ENCODE measurements at places on chromosomes 16 and 17. TPM values are rescaled to one million over a fixed set of nuclear protein-coding genes. Genes with fewer than 3 reads are reported as not detected.

GRCh38 chr16:17476414-17477259, 5.9 kb upstream of the XYLT1 start:
- DNase-seq: peak; percentile 18

DNA sequence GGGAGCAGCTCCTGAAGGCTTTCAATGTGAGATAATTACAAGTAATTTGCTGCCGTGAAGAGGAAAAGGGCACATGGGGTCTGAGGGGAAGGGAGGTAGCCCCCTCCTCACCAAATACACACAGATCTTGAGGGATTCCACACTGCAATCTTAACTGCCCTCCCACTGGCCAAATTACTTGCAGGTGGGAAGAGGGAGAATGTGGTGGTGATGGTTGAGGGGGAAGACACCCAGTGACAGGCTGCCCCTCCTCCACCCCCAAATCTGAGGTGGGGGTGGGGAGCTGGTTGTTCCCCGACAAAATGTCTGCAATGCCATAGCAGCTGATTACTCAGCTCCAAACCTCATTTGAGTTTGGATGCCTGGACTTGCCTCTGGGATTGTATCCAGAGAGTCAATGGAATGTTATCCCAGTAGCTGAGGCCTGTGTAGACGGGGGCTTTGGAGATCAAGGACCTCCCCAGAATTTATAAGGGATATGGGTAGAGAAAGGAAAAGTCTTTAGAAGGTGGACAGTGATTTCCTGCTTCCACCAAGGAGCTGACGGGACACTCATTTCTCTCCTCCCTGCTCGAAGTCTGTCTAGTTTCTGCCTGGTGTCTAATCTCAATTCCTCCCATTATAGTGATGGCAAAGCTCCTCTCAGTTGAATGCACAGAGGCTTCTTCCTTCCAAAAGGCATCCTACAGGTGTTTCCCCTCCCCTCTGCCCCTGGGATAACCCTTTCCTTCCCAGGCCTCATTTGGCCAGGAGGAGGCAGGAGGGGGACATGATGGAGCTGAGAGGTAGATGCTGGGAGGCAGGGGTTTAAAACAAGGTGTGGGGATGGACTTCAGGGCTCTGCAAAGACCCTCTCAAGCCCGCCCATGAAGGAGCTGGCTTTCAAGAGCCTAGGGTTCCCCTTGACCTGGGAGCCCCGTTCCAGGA, 8.7 kb downstream of the DLX4 start:
- DNase-seq: no peak

- no peak for DNase-seq
Observed at GRCh38 chr16:86994651-86995171, 322.5 kb downstream of the C16orf95 start.

- DNase-seq: no peak
Observed at GRCh38 chr17:11240841-11241610, at the start of gene SHISA6. TSS of gene SHISA6 (plus strand) at chr17:11241213.

GRCh38 chr17:13931800-13932460, 137.4 kb upstream of the COX10 start:
- DNase-seq: peak; percentile 68

GRCh38 chr17:51132964-51133319, 12.3 kb upstream of the SPAG9 start:
- no peak for DNase-seq

- no peak for DNase-seq
Observed at GRCh38 chr17:14320734-14321475, 20.0 kb downstream of the HS3ST3B1 start.

GRCh38 chr17:78063489-78063888, 65.1 kb downstream of the TMC6 start:
- no peak for DNase-seq

DNA sequence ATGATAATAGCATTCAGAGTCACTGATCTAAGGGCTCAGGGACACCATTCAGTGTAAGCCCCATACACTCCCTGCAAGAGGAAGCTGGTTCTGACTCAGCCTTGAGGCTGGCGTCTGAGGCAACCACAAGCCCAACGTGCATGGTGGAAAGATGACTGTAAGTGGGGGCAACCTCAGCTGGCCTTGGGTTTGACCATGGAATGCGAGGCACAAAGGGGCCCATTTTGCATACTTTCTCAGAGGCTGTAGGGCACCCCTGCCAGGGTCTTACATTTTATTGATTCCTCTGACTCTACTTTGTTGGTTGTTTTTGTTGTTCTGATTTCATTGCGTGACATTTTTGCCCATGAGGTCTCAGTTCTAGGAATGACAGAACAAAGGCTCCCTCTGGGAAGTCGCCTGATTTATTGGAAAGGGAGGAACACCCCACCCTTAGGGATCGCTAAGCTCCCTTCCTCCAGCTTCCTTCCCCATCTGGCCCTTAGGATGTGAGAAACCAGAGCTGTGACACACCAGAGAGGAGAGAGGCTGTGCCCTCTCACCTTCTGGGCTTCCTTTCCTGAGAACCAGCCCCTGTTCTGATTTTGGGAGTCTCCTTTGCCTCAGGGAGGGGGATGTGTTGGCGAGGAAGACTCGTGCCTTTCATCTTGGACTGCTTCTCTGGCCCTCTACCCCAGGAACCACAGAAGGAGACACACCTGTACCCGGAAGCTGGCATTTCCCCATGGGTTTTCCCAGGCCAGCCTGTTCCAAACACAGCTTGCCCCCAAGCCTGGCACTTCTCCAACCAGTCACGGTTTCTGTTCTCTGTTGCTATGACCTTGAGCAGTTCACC, 5.6 kb upstream of the CIITA start:
- no peak for DNase-seq

GRCh38 chr17:81432941-81433340, 37.7 kb downstream of the BAHCC1 start:
- no peak for DNase-seq

GRCh38 chr17:17073030-17073564, 30.8 kb downstream of the MPRIP start:
- no peak for DNase-seq

- DNase-seq: no peak
Observed at GRCh38 chr16:62254372-62254771, 218.1 kb upstream of the CDH8 start.

DNA sequence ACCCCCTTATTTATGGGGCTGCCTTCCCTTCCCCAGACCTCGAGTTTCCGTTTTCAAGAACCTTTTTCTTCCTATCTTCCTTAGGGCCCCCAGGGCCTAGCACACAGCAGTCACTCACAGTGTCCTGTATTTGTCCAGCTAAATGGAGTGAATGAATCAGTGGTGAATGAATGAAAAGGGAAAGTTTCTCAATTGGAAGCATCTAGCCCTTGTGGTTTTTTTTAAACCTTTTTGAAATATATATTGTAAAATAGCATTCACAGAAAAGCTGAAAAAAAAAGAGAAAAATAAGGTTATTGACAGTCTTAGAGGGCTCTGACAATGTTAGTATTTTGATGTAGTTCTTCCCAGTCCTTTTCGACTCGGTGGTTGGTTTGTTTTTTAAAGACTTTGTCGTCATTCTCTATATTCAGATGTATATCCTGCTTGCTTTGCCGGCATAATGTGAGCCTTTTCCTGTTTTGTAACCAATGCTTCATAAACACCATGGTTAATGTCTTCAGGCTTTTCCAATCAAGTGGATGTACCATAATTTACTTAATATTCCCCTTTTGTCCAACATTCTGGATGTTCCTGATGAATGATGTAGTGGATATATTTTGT, 45.3 kb downstream of the RAI1 start:
- no peak for DNase-seq

Gene KRT24
- total RNA-seq: not detected

Gene AGRP
- total RNA-seq: not detected

Gene TBL3
- total RNA-seq: 41.4 TPM

Gene KRTAP1-1
- not detected for total RNA-seq

Gene FBXW10
- total RNA-seq: 0.41 TPM

Gene MATCAP1
- 6.8 TPM for total RNA-seq

Gene PLA2G15
- total RNA-seq: 32.6 TPM

Gene GLG1
- 70.3 TPM for total RNA-seq

Measured in psoas muscle (tissue), 8 donors.